ENCODE measurements at places on chromosomes 12 and 14.

GRCh38 chr12:91954326-91954725 is 191.3 kb downstream of the BTG1 start:
- DNase-seq = no peak

DNA sequence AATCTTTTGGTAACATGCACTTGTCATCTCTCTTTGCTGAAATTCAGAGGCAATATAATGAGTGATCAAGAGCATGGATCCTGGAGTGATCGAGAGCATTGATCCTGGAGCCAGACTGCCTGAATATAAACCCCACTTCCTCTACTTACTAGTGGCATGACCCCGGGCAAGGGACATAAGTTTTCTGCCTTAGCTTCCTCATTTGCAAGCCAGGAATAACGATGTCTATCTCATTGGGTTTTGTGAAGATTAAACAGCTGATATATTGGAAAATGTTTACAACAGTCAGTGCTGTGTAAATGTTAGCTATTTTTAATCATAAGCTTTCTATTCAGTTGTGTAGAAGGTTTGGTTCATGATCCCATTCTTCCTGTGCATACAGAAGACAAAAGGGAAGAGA is 2.4 kb upstream of the CSRNP2 start:
- no peak for DNase-seq

- DNase-seq = no peak
These were observed 200.2 kb upstream of the RBM19 start for GRCh38 chr12:114166362-114166761.

DNA sequence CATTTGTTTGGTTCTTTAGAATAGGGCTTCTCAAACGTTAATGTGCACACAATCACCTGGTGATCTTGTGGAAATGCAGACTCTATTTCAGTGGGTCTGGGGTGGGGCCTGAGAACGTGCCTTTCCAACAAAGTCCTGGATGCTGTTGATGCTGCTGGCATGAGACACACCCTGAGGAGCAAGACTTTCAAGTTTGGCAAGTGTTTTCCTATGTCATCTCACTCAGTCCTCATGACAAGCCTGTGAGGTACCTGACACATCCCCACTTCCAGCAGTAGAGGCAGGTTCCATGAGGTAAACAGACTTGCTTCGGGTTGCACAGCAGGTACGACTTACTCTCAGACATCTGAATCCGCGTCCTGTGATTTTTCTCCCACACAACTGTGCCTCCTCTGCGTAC is 147.1 kb downstream of the MYRFL start:
- DNase-seq = no peak

- peak; percentile 31 for DNase-seq
These were observed at the start of gene LGALS3 for GRCh38 chr14:55129086-55129427. LGALS3 (plus strand) TSS chr14:55129252; CDS start chr14:55137374, 8,122 bp downstream.

DNA sequence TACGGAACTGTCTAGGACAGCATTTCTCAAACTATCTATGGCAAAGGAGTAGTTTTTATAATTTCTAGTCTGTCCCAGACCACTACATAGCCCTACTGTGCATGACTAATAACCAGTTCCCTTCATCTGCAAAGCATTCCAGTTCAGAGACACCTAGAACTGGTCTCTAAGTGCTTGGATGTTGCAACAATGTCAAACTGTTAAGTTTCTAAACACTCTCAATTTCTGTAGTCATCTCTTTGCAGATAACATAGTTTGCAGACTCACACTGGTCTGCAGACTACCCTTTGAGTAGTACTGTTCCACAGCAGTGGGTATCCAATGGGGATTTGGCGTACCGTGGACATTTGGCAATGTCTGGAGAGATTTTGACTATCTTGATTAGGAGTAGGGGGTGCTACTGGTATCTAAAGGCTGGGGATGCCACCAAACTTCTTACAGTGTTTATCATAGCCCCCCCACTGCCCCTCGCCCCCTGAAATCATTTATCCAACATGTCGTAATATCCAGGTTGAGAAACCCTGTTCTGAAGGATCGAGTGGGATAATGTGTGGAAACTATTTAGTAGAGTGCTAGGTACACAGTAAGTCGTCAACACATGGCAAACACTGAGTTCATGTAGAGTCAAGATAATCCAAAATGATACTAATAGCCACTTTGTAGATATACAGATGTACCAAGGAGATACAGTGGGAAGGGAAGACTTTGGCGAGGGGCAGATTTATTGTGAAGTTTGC is 1.7 kb downstream of the C12orf76 start:
- no peak for DNase-seq

DNA sequence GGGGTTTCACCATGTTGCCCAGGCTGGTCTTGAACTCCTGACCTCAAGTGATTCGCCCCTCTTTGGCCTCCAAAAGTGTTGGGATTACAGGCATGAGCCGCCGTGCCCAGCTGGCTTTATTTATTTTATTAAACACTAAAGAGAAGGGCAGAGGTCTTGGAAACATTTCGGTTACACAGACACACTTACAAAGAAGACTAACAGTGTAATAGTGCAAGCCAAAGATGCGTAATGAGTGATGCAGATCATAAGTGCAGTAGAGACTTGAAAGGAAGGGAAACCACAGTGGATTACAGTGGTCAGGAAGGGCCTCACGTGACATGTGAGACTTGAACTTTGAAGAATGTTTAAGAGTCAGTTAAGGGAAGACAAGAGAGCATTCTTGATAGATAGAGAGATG is 33.9 kb upstream of the CDK17 start:
- peak; percentile 92 for DNase-seq

- DNase-seq = no peak
These were observed 591 bp downstream of the GXYLT1 start for GRCh38 chr12:42144158-42144407.

GRCh38 chr12:112555621-112556233 is 137.0 kb downstream of the PTPN11 start:
- DNase-seq = no peak

DNA sequence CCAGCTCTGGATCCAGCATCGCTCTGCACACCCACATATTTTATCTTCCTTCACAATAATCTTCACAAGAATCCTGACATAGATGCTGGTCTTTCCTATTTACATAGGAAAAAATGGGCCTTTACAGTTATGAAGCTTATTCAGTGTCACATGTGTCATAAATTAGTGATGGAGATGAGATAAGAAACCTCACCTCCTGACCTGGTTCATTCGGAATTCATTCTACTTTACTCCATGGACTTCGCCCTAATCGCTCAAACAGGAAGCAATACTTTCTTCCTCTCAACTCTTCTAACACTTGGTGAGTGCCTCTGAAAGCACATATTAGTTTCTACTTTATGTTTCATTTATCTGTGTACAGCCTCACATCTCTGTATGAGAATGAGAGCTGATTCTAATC is 12.0 kb upstream of the SINHCAF start:
- DNase-seq = no peak

GRCh38 chr12:110102255-110102654 is 21.9 kb upstream of the IFT81 start:
- DNase-seq = peak; percentile 39

- no peak for DNase-seq
These were observed 233.2 kb downstream of the PHLDA1 start for GRCh38 chr12:75798136-75798926.

- DNase-seq = no peak
These were observed 55.6 kb upstream of the JDP2 start for GRCh38 chr14:75372260-75372659.

GRCh38 chr14:98907271-98907670 is 364.7 kb downstream of the BCL11B start:
- DNase-seq = no peak

GRCh38 chr14:69991422-69991821 is 112.2 kb downstream of the SMOC1 start:
- DNase-seq = no peak

DNA sequence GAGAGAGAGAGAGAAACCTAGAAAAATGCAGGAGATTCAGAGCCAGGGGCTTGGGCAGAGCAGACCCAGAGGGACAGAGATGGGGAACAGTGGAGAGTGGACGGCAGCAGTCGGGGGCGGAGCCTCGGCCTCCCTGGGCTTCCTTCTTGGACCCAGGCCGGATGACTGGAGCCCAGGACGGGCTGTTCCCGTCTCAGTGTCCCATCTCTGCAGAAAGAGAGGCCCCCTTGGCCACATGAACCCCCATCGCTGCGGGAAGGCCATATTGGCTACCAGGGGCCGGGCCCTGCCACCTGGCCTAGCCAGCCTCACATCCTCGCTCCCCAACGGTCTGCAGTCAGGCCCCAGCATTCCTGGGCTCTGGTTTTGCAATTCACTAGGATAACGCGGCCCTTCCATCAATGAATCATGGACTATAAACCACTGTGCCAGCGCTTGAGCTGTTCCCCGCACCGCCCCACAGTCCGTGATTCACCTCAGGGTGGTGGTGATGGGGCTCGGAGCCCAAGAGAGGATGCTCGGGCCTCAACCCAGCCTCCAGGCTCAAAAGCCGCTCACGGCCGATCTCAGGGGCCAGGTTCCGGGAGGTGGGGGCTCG is 116.5 kb downstream of the RFLNA start:
- DNase-seq = no peak

GRCh38 chr12:49493900-49494299 is 44.9 kb upstream of the KCNH3 start:
- no peak for DNase-seq

GRCh38 chr12:92208613-92209121 is 63.0 kb upstream of the BTG1 start:
- DNase-seq = peak; percentile 81

DNA sequence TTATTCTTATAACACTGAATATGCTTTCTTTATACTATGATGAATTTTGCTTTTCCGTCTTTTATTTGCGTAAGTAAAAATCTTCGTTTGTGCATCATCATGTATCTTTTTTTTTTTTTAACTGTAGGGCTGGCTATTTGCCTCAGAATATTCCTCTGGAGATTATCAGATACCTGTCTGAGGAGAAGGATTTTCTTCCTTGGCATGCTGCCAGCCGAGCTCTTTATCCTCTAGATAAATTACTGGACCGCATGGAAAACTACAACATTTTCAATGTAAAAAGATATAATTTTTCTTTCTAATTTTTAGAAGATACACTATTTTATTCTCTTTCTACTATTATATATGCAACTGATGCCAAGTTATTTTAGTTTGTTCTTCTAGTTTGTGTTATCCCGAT is 346.6 kb downstream of the TRHDE start:
- DNase-seq = no peak

DNA sequence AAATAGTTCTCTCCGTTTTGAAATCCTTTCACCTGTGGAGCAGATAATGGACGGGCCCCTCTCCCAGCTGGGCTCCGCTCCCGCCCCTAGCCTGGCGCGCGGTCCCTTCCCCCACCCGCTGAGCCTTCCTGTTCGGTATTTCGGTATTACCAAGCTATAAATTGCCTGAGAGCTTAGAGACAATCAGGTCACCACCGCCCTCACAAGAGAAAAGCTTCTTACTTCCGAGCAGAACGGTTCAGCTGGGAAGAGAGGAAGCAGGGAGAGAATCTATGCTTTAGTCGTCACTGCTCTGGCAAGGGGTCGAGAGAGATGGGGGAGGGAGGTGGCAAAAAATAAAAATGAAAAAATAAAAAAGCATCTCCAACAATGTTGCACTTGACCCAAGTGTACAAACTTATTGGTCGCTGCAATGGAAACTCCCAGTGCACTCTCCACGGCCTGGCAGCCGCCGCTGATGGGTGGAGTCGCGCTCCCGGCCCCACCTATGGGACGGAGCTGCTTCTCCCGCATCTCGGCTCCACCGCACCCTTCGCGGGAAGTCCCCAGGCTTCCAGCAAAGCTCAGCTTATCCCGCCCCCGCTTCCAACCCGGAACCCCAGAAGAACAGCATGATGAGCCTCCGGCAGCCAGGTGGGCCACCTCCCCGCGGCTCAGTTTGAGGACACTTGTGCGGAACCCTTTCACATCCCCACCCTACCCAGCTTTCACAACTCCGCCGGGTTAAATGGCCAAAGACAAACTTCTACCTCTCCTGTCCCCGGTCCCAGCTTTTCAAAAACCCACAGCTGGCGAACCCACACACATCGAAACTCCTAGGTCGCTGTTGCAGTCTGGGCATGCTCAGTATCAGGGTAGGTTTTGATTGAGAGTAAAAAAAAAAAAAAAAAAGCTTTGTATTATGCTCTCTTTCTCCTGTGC is 832 bp upstream of the SYT1 start:
- no peak for DNase-seq

DNA sequence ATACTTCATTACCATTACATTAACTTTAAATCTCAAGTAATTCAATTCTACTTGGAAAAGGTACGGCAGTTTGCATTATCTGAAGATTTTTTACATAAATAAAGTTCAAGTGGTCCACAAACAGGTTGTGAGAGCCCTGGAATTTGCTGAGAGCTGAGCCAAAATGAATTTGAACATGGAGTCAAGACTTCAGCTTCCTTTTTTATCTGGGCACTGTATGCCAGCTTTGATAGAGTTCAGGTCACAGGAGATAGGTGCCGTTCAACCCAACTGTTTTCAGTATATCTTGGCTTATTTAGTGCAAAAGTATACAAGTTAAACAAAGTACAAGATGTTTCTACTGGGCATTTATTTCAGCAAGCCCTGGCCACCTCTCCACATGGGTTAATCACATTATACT is 28.8 kb downstream of the HNRNPC start:
- no peak for DNase-seq

GRCh38 chr12:121050725-121051124 is 11.7 kb upstream of the OASL start:
- DNase-seq = no peak

GRCh38 chr12:118827606-118828005 is 153.7 kb upstream of the SRRM4 start:
- DNase-seq = no peak

DNA sequence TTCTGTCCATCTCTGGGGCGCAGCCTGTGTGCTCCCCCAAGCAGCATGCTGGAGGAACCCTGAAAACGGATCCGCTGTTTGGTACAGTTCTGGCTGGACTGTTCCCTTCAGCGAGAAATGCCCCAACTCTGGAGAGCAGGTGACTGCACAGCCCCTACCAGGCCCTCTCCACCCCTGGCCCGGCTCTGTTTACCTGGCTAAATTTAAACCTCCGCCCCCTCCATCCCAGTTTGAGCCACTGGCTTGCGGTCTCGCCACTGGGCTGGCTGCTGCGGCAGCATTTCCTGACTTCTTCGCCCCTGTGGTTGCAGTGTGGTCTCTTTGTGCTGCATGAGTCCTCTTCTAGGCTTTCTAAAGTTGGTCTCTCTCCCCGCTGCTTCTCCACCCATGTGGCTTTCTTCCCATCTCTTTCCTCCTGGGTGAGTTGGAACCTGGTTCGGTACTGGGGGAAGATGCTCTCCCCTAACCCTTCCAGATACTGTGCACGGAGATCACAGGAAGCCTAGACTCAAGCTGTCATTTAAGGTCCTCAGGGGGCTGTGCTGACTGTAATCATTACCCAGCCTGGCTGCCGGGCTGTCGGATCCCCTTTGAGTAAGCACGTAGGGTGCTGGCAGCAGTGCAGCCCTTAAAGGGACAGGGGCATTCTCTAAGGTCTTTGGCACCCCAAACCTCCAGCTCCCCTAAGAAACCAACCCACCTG is 60.6 kb downstream of the FBXL14 start:
- DNase-seq = peak; percentile 77

DNA sequence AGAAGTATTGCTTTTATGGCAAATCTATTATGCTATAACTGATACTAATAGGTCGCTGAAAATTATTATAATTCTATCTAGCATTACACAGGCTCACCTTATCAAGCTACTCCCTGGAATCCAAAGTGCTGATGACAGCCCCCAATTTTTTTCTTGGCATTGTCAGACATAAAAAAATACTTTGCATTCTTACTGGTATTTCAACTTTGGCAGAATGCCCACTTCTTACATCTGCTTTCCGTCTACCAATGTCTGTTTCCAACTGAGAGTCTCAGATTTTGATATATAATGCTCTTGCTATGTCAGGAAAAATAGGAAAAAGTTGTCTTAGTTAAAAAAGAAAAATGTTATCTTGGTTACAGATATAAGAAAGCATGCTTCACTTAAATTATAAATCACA is 615.4 kb downstream of the C12orf50 start:
- no peak for DNase-seq

Data from activated CD4-positive, alpha-beta T cell treated with anti-CD3 and anti-CD28 coated beads, Interleukin-2, Interleukin-4, amounts not matched to agents 100 ng/mL and 50 ng/mL, durations not matched to agents 16 hours and 8 hours (primary cell).